ENCODE measurements at places on chromosomes 16 and 17. TPM values are rescaled to one million over a fixed set of nuclear protein-coding genes. Genes with fewer than 3 reads are reported as not detected.

The C16orf96 gene
- 0.19 TPM for total RNA-seq

The ASGR1 gene
- total RNA-seq: not detected

The ZNF747 gene
- 14.9 TPM for total RNA-seq

The JMJD8 gene
- 40.6 TPM for total RNA-seq

The CCDC200 gene
- not detected for total RNA-seq

The TEKT1 gene
- total RNA-seq: not detected

The OMG gene
- total RNA-seq: not detected

The PRSS36 gene
- total RNA-seq: 0.35 TPM

The MT1M gene
- 9.2 TPM for total RNA-seq

The DRC3 gene
- 2.8 TPM for total RNA-seq

The BRIP1 gene
- 0.09 TPM for total RNA-seq

The CACNG5 gene
- total RNA-seq: not detected

The CIITA gene
- total RNA-seq: 73.9 TPM

The GCGR gene
- not detected for total RNA-seq

The ZG16 gene
- total RNA-seq: not detected

The ABCA8 gene
- total RNA-seq: 26.6 TPM

The SCPEP1 gene
- 44.0 TPM for total RNA-seq

The HCRT gene
- not detected for total RNA-seq

The ITPRIPL2 gene
- 14.0 TPM for total RNA-seq

The HP gene
- 314 TPM for total RNA-seq

The PLD6 gene
- 7.1 TPM for total RNA-seq

The RNF222 gene
- total RNA-seq: not detected

The GPR142 gene
- total RNA-seq: not detected

The ALOX15B gene
- total RNA-seq: 0.88 TPM

The SPNS3 gene
- total RNA-seq: 1.1 TPM

The HSD17B1 gene
- 0.32 TPM for total RNA-seq

The DRC7 gene
- not detected for total RNA-seq

The SLC35G3 gene
- total RNA-seq: not detected

The RNF40 gene
- total RNA-seq: 53.9 TPM

The HOXB5 gene
- total RNA-seq: not detected

The USP6 gene
- 0.08 TPM for total RNA-seq

The ZNF597 gene
- 1.8 TPM for total RNA-seq

The SYT17 gene
- total RNA-seq: 0.91 TPM

The TOP2A gene
- 3.5 TPM for total RNA-seq

The LHX1 gene
- total RNA-seq: not detected

Measured in heart left ventricle (tissue), 16 donors.